ENCODE measurements at places on chromosomes 11 and 22.
A peak's percentile ranks its signal among the peaks of the same experiment; 100 is the strongest.

- no peaks in the 10 kb centered on the region for H3K36me3 ChIP-seq
- H3K4me3 ChIP-seq, result peak overlapping the region; percentile 23
- ATAC-seq, result peak; percentile 50
- no peak overlapping the region for H3K27ac ChIP-seq
- H3K27me3 ChIP-seq, result peaks cover 11% of the 10 kb centered on the region
- H3K4me1 ChIP-seq, result no peaks in the 10 kb centered on the region
These were observed 163.4 kb upstream of the SYN3 start for GRCh38 chr22:33221568-33221967.

GRCh38 chr11:122711362-122711761 is 55.8 kb downstream of the UBASH3B start:
- no peak overlapping the region for H3K27ac ChIP-seq
- no peaks in the 10 kb centered on the region for H3K27me3 ChIP-seq
- no peaks in the 10 kb centered on the region for H3K36me3 ChIP-seq
- H3K4me1 ChIP-seq, result no peaks in the 10 kb centered on the region

DNA sequence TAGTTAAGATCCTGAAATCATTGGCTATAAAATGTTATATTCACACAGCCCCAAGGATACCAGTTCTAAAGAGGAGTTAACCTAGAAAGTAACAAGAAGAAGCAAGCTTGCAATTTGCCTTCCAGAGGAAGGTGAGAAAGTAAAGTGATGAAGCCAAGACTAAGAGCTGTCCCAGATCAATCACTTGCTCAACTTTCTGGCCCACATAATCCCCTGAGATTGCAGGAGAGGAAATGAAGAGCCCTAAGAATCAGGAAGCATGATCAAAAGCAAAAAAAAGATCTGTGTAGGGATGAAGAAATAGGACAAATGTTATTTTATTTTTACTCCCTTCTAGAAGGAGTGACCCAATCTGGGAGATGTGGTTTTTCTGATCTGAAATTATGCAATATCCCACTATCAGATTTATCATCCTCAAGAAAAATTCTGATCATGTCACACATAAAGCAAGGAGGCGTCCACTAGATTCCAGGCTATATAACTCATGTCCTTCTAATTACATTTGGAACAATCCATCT is 180.3 kb upstream of the GUCY1A2 start:
- no peak for ATAC-seq
- no peaks in the 10 kb centered on the region for H3K4me1 ChIP-seq
- H3K4me3 ChIP-seq, result no peak overlapping the region

- H3K36me3 ChIP-seq, result peaks cover 66% of the 10 kb centered on the region
- no peak overlapping the region for H3K4me3 ChIP-seq
- H3K27ac ChIP-seq, result no peak overlapping the region
- no peaks in the 10 kb centered on the region for H3K4me1 ChIP-seq
These were observed 4.2 kb downstream of the PTPMT1 start for GRCh38 chr11:47569646-47570045.

- H3K4me1 ChIP-seq, result peaks cover 70% of the 10 kb centered on the region
- no peaks in the 10 kb centered on the region for H3K27me3 ChIP-seq
These were observed 83.3 kb upstream of the PICALM start for GRCh38 chr11:86152006-86152862.

DNA sequence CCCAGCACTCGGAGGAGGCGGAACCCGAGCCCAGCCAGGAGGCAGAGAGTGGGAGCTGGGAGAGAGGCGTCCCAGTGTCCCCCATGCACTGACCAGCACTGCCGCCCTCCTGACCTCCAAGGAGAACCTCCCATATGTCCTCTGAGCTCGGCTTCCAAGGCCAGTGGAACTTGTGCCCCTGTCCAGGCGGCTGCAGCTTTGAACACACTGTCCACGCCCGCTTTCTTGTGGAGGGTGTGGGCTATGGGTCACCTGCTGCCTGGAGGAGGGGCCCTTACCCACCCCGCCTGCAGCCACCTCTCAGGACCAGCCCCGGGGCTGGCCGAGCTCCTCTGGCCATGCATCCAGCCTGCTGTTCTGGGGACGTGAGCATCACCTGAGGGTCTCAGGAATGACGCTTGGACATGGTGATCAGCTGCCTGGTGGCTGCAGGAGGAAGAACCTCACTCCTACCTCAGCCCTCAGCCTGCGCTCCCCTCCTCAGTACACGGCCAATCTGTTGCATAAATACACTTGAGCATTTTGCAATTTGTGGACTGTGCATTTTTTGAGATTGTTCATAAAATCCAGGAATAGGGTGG is 22.2 kb upstream of the MUC5B start:
- H3K27ac ChIP-seq, result no peak overlapping the region
- H3K27me3 ChIP-seq, result peaks cover 87% of the 10 kb centered on the region
- no peak for ATAC-seq
- H3K4me1 ChIP-seq, result peaks cover 11% of the 10 kb centered on the region

GRCh38 chr11:63916837-63917691 is at the start of gene RCOR2:
RCOR2 (minus strand) TSS chr11:63917164; CDS start chr11:63916456, 708 bp downstream.
- H3K4me3 ChIP-seq, result peak within 1 kb of the TSS; percentile 30
- no peaks in the 10 kb centered on the region for H3K36me3 ChIP-seq
- H3K27me3 ChIP-seq, result no peaks in the 10 kb centered on the region
- peak within 1 kb of the TSS; percentile 15 for H3K27ac ChIP-seq

- no peaks in the 10 kb centered on the region for H3K36me3 ChIP-seq
- peaks cover 54% of the 10 kb centered on the region for H3K27me3 ChIP-seq
- ATAC-seq, result no peak
- no peak overlapping the region for H3K27ac ChIP-seq
These were observed 13.2 kb upstream of the SHANK2 start for GRCh38 chr11:71265559-71266092.

GRCh38 chr22:17869285-17870096 is 95.2 kb upstream of the BID start:
- no peak for ATAC-seq
- no peaks in the 10 kb centered on the region for H3K36me3 ChIP-seq
- H3K27ac ChIP-seq, result no peak overlapping the region
- no peaks in the 10 kb centered on the region for H3K27me3 ChIP-seq
- H3K4me3 ChIP-seq, result no peak overlapping the region

- ATAC-seq, result no peak
- no peaks in the 10 kb centered on the region for H3K27me3 ChIP-seq
- H3K4me1 ChIP-seq, result peaks cover 6% of the 10 kb centered on the region
- no peak overlapping the region for H3K27ac ChIP-seq
- peaks cover 12% of the 10 kb centered on the region for H3K36me3 ChIP-seq
These were observed 128.9 kb downstream of the DBX1 start for GRCh38 chr11:20031155-20032001.

DNA sequence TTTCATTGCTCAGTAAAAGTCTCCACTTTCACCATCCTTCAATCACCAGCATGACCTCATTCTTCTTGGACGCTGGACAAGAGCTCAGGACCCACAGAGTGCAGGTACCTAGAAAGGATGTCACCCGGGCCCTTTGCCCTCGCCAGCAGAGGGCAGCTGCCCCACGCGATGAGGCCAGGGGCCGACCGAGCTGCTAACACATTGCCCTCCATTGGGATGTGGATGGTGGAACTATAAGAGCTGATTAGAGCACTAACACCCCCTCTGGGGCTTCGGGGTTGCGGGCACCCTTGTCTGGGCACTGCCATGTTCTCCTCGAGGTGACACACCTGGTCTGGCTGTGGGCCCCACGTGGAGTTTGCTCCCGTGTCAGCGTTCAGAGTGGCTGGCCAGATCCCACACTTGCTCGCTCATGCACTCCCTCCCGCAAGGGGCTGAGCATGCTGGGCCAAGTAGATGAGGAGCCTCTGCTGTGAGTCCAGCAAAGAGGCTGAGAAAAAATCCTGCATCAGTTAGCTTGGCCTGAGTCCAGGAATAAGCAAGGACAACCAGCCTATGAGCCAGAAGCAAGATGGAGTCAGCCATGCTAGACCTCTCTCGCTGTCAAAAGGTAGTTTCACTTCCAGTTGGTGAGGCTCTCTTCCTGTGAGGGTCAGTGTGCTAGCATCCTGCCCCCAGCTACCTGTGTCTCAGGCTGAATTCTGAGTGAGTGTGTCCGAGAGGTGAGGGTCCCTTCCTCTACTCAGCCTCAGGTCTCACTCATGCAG is 9.8 kb downstream of the KRTAP5-6 start:
- no peaks in the 10 kb centered on the region for H3K4me1 ChIP-seq
- ATAC-seq, result no peak
- H3K27ac ChIP-seq, result no peak overlapping the region
- H3K27me3 ChIP-seq, result peaks cover 43% of the 10 kb centered on the region
- no peak overlapping the region for H3K4me3 ChIP-seq

- no peaks in the 10 kb centered on the region for H3K27me3 ChIP-seq
- H3K4me3 ChIP-seq, result peak overlapping the region; percentile 52
- peaks cover 14% of the 10 kb centered on the region for H3K36me3 ChIP-seq
- peak overlapping the region; percentile 93 for H3K27ac ChIP-seq
- peaks cover 100% of the 10 kb centered on the region for H3K4me1 ChIP-seq
- ATAC-seq, result peak; percentile 69
These were observed 13.6 kb downstream of the BCL9L start for GRCh38 chr11:118911880-118912741.

DNA sequence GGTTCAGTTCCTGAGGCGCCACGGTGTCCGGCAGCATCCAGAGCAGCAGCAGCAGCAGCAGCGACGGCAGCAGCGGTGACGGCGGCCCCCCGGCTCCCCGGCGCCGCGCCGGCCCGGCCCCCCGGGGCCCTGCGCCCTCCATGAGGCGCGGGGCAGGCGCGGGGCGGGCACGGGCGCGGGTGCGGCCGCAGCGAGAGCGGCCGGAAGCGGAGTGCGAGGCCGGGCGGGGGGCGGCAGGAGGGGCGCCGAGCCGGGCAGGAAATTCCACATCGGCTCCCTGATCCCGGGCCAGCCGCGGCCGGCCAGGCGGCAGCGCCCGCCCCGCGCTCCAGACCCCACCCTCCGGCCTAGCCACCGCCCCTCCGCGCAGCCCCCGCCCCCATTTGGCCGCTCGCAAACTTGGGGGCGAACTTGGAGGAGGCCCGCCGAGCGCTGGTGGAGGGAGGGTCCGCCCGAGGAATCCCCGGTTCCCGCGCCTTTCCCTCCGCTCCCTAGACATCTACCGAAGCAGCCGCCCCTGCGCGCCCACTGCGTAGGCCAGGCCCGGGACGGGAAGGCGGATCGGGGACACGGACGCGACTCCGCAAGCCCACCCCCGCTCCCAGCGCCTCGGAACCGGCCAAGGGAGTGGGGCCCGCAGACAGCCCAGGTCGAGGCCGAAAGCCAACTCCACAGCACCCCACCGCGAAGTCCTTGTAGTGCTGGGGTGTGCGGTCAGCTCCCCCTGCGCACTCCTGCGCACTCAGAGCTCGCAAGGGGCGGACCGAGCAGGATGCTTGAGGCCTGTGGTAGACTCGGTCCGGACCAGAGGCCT is at the start of gene SCARF2:
TSS of gene SCARF2 (minus strand) at position 213 of the 814 bp plus-strand sequence. CDS start at position 142, 71 bp downstream.
- peaks cover 12% of the 10 kb centered on the region for H3K27me3 ChIP-seq
- ATAC-seq, result peak; percentile 89
- H3K4me3 ChIP-seq, result peak within 1 kb of the TSS; percentile 80
- H3K36me3 ChIP-seq, result peaks cover 14% of the 10 kb centered on the region
- H3K4me1 ChIP-seq, result peaks cover 15% of the 10 kb centered on the region

DNA sequence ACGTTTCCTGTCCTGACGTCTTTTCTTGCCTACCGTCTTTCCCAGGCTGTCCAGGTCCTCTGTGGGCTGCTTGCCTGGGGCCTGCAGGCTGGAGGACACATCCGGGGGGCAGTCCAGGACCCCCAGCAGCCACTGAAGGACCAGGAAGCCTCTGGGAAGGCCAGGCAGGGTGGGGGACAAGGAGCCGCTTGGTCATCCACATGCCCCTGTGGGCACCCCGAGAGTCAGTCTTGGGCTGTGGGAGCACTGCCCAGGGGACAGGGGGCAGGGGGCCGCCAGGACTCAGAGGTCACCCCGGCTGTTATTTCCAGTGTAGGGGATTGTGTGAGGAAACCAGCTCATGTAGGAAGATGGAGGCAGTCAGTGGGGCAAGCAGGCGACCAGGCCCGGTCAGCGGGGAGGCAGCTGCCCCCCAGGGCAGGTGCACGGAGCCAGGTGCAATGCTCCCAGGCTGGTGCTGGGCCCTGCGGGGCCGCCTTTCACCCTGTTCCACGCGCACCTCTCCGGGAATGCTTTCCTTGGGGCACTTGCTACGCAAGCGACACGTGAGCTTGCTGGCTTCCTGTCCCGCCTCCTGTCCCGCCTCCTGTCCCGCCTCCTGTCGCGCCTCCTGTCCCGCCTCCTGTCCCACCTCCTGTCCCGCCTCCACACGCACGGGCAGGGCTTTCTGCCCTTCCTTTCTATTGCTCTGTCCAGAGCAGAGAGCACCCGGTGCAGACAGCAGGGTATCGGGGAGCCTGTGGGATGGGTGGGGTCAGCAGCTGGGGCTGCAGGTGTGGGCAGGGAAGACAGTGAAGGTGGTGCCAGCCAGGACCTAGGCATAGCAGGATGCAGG is 39.5 kb downstream of the MUC5B start:
- peaks cover 19% of the 10 kb centered on the region for H3K4me1 ChIP-seq
- no peaks in the 10 kb centered on the region for H3K36me3 ChIP-seq
- ATAC-seq, result peak; percentile 96
- peak overlapping the region; percentile 54 for H3K4me3 ChIP-seq

DNA sequence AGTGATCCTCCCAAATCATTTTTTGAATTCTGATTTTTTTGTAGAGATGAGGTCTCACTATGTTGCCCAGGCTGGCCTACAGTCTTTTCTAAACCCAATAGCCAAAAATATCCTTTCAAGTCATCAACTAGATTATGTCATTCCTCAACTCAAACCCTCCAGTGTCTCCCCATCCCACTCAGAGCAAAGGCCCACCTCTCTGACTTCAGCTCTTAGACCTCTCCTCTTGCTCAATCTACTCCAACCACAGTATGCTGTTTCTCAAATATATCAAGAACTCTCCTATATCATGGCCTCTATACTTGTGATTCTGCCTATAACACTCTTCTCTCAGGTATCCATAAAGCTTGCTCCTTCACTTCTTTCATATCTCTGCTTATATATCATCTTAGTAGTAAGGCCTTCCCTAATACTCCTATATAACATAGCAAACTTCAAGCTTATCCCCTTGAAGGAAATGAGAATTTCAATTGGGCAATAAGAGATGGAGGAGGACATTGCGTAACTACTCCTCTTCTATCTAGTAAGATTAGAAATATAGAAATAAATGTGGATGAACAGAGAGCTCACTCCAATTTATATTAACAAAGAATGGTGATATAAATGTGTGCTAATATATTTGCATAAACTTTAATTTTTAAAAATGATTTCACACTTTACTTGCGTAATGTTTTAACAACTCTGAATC is 24.5 kb downstream of the DLG2 start:
- ATAC-seq, result no peak
- H3K27me3 ChIP-seq, result no peaks in the 10 kb centered on the region
- H3K36me3 ChIP-seq, result no peaks in the 10 kb centered on the region
- H3K4me1 ChIP-seq, result no peaks in the 10 kb centered on the region

- H3K36me3 ChIP-seq, result no peaks in the 10 kb centered on the region
- H3K4me3 ChIP-seq, result no peak overlapping the region
- ATAC-seq, result no peak
- H3K27ac ChIP-seq, result no peak overlapping the region
- H3K27me3 ChIP-seq, result no peaks in the 10 kb centered on the region
- H3K4me1 ChIP-seq, result no peaks in the 10 kb centered on the region
These were observed 388.1 kb upstream of the API5 start for GRCh38 chr11:42923651-42924050.

GRCh38 chr11:117888139-117888566 is 11.7 kb upstream of the FXYD6 start:
- no peak for ATAC-seq
- H3K4me1 ChIP-seq, result peaks cover 7% of the 10 kb centered on the region
- no peak overlapping the region for H3K27ac ChIP-seq
- no peaks in the 10 kb centered on the region for H3K36me3 ChIP-seq

Measured in gastroesophageal sphincter (tissue), 4 donors.